ENCODE measurements at places on chromosomes 2 and 18.

GRCh38 chr2:155574941-155575340 is 757.6 kb downstream of the NR4A2 start:
- no peak for DNase-seq

GRCh38 chr2:121205321-121205942 is 79.6 kb downstream of the TFCP2L1 start:
- DNase-seq, result no peak

- DNase-seq, result no peak
These were observed 104.3 kb upstream of the CCDC195 start for GRCh38 chr2:224820283-224820991.

DNA sequence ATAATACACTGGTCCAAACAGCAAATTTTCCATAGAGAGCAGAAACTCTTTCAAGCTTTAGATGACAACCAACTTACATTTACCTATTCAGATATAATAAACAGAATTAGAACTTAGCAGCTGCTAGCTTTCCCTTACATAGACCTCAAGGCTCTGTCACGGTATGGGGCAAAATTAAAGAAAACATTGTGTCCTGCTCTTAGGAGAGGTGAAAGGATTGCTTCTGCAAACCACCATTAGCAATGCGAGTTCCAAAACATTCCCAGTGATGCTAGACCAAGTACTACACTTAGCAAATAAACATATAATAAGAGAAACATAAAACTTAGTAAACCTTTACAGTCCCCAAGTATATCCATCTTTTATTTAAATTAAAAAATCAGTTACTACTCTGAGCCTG is 183.3 kb downstream of the CAMKMT start:
- DNase-seq, result no peak

DNA sequence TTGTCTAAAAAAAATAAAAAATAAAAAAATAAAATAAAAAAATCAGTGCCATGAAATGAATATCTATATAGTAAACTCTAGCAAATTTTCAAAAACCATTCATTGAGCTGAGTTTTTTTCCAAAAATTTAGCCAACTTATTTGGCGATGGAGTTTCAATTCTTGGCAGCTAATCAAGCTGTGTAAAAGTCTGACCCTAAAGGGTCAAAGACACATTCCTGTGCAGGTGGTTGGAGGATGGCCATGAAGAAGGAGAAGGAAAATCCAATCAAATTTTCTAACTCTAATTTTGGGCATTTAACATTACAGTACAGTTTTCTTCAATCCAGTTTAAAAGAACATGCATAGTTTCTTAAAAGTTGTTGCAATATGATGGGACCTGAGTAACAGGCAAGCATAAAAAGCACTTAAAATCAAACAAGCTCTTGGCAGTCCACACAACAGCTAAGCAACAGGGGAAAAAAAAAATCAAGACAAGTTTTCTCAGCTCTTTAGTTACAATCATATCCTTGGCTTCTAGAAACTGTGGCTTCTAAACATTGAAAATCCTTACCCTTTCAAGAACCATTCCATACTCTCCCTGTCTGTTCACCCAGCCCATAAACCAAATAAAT is 54.5 kb downstream of the ACVR1 start:
- no peak for DNase-seq

Data from stimulated activated CD8-positive, alpha-beta memory T cell treated with anti-CD3 and anti-CD28 coated beads, Interleukin-12 subunit alpha, Interleukin-12 subunit beta, amount 100 ng/mL, for 4 hours (primary cell).